ENCODE measurements at places on chromosomes 2 and 18.

- DNase-seq: no peak
Measured at GRCh38 chr2:222993920-222994650, 57.9 kb upstream of the KCNE4 start.

DNA sequence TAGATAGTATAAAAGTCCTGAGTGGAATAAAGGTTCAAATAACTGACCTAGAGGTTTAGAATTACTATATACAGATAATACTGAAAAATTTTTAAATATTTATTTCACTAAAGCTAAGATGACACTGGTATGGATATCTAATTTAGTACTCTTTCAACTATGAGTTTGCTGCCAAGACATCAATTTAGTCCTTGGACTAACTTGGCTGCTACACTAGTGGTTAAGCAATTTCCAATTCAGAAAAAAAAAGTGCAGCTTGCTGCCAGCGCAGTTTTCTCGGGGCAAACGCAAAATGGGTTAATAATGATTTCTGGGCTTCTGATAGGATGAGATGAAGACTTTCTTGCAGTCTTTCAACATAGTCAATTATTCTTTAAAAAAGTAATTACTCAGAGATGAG lies 10.8 kb downstream of the BUB1 start:
- no peak for DNase-seq

DNA sequence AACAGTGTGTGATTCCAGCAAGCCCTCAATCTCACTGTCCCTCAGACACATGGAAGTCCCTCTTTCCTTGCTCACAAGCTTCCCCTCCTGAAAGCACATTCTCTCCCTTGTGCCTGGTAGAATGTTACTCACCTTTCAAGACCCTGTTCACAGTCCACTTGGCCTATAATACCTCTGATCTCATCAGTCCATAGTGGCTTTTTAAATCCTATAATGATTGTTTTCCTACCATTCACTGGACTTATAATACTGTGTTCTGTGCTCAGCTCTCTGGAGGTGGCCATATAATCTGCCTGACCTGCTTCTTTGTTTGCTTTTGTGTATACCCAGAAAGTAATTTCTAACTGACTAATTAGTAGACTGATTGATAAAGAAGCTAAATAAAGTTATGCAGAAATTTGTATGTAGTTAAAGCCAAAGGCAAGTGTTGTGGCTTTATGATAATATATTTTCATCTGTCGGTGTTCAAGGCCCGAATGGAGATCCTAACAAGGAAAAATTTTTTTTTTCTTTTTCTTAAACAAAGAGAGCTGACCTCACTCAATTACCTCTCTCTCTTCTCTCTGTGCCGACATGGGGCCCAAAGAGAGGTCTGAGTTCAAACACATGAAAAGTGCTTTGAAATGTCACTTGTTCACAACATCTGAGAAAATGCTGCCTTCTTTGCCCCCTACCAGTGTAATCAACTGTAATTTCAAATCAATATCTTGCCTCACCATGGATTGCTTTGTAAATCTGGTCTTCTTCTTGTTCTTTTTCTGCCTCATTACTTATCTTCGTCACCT lies 1033.0 kb upstream of the PIK3C3 start:
- no peak for DNase-seq

GRCh38 chr2:205473791-205474190 lies 208.5 kb upstream of the NRP2 start:
- DNase-seq: no peak

GRCh38 chr2:217623281-217623912 lies 379.4 kb downstream of the TNS1 start:
- no peak for DNase-seq

GRCh38 chr2:177649568-177650518 lies 257.3 kb downstream of the AGPS start:
- no peak for DNase-seq

GRCh38 chr2:240391111-240392051 lies 44.1 kb upstream of the GPC1 start:
- DNase-seq: no peak

GRCh38 chr2:232432598-232433184 lies 23.3 kb upstream of the ALPI start:
- DNase-seq: no peak

DNA sequence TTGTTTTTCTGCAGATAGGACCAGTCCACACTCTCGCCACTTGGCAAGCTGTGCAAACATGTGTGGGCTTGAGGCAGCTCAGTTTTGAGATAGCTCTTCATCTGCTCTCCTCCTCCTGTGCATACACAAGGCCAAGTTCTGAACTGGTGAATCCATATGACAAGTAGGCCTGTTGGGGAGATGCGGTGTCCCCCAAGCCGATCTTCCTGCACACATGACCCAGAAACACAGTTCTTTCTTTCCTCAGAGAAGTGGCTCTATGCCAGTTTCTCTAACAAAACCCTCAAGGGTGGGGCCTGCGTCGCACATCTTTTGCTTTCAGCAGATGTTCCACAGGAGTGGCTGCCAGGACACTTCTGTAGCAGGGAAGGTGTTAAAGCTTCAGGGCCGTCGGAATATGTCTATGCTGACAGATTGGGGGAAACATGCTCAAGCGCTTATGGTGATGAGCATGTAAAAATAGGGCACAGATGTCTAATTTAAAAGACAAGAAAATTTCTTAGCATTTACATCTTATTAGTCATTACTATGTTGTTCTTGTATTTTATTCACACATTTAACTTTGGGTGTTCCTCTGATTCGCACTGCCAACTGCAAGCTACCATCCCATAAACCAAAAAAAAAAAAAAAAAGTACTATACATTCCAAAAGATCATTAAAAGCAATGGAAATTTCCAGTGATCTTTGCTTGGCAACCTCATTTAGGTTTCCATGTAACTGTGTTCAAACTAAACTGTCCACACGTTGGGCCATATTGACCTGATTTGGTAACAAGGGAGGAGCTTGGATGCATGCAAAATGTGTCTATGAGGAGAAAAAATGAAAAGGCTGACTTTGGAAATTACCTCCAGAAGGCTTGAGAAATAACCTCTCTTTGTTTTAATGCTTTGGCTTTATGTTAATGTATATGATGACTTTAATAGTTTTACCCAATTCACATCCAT lies 1055.5 kb upstream of the KLHL29 start:
- DNase-seq: no peak

DNA sequence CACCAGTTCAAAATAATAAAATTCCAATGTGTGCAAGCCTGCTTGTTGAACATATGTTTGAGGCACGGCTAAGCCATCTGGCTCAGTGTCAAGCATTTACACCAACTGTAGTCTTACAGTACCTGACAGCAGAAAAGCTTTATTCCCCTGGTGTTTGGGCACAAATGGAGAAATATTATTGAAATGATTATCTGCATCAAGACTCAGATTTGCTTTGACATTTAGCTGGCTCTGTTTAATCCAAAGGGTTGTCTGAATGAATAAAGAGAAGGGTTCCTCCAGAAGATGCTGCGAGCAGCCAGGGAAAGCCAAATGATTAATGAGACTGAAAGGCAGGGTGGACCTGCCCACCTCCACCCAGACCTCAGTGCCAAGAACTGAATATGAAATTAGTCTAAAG lies 393.2 kb upstream of the GALNT5 start:
- no peak for DNase-seq

- no peak for DNase-seq
Measured at GRCh38 chr2:216082117-216082711, 495 bp downstream of the TMEM169 start.

GRCh38 chr2:188291617-188292347 lies at the start of gene GULP1:
TSS of gene GULP1 (plus strand) at chr2:188291874. CDS start at chr2:188477703, 185,829 bp downstream.
- DNase-seq: no peak

DNA sequence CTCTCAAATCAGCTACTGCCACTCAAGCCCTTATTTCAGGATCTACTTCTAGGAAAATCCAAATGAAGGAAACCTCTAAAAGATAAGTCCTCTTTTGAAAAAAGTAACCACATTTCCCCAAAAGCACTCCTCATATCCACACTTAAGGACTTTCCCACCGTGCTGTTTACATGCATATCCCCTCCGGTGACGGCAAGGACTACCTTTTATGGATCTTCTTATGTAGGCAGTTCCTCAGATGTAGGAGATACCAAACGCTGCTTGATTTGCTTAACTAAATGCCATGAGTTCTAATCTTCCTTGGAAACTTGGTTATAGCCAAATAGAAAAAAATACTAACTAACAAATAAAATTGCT lies 6.9 kb upstream of the TMEM87B start:
- no peak for DNase-seq

- DNase-seq: no peak
Measured at GRCh38 chr2:72689579-72690195, 136.1 kb downstream of the EXOC6B start.

DNA sequence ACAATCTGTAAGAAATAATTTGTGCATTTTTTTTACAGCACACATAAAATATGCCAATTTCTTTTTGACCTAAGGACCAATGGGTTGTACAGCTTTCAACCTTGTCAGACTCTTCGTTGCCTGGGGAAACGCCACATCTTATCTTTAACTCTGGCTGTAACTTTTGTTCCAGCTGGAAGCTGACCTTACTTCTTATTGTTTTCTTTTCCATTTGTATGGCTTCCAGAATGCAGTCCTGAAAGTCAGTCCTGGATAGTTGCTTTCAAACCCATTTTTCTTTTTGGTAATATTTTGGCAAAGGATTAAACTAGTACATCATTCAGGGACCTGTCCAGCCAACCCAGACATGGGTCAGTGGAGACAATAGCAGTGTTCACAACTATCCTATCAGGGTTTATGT lies 686.5 kb upstream of the CDH2 start:
- DNase-seq: no peak

DNA sequence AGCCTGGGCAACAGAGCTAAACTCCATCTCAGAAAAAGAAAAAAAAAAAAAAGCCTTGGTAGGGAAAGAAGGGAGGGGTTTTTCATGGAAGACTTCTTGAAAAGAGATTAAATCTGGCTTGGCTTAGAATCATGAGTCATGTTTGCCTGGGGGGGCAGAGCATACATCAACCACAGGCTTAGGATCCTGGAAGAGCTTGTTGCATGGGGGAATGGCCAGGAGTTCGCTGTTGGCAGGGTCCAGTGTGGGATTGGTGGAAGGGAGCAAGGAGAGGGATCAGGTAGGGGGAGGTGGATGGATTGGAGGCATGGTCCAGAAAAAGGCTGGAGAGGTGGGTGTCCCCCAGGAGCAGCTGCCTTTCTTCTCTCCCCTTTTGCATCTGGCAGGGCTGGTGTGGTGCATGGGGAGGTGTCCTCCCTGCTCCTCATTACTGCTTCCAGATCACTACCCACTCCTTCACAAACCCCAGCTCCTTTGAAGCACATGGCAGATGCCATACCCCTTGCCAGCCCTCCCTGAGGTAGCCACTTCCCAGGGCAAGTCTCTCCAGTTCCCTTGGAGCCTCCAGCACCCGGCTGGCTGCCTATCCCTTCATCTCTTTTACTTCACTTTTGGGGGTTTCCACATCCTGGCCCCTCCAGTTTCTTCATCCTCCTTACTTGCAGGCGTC lies 2.5 kb downstream of the ARMC9 start:
- no peak for DNase-seq

DNA sequence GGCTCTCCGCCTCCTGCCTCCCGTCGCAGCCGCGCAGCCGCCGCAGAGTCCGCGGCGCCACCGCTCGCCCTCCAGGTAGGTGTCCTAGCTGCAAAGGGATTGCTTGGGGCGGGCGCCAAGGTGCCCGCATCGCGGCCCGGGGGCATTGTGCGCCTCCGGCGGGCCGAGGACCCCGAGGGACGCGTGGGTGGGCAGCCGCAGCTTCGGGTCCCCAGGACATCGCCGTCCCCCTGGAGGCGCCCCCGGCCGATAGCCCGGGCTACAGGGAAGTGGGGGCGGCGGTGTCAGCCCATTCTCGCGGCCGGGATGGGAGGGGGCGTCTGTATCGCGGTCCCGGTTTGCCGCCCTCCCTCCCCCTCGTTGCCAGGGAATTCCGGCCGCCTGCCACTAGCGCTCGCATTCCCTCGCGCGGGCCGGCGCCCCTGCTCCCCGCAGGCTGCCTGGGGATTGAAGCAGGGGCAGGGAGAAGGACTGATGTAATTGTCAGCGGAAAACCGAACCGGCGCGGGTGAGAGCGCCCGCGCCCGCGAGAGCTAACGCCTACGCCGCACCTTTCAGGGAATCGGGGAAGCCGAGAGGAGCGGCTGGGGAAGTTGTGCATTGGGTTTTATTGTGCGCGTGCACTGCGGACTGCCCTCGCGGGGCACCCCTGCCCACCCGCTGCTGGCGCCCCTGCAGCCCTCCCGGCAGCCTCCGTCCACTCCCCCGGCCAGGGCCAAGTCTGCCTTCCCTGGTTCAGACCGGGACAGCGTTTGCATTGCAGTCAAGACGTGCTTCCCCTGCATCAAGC lies 483 bp downstream of the OSBPL6 start:
- DNase-seq: no peak

DNA sequence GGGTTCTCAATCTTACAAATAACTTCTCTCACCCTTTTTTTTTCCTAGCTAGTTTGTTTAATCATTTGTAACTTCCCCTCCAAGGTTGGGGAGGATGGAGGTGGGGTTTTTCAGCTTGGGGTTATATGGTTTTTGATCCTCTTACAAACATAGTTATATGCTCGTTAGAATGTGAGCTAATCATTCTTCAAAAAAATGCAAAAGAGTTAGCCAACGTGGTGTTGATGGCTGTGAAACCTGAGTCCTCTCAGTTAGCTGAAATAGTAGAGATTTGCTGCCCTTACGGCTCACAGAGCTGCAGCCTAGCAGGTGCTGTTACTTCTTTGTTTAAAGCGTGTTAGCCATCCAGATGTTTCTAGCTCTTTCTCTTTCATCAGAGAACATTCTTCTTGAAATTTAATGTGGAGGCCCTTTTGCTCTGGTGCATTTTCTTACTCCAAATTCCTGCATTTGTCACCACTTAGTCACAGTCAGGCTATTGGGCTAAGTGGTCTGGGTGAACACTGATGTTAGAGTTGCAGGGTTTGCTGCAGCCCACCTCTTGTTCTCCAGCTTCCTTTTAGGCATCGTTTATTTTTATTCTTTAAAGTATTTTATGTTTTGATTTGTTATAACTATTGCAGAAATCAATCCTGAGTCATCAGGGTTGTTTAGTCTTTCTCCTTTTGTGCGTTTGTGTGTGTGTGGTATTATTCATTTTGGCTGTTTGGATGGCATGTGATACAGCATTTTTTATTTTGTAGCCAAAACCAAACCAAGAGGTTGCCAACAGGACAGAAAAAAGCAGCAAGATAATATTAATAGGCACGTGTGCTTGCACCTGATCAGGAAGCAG lies 41.1 kb downstream of the LIMS1 start:
- DNase-seq: no peak

- no peak for DNase-seq
Measured at GRCh38 chr18:63444580-63444979, 22.3 kb upstream of the VPS4B start.

GRCh38 chr2:186017278-186017677 lies 278.7 kb downstream of the FSIP2 start:
- no peak for DNase-seq

DNA sequence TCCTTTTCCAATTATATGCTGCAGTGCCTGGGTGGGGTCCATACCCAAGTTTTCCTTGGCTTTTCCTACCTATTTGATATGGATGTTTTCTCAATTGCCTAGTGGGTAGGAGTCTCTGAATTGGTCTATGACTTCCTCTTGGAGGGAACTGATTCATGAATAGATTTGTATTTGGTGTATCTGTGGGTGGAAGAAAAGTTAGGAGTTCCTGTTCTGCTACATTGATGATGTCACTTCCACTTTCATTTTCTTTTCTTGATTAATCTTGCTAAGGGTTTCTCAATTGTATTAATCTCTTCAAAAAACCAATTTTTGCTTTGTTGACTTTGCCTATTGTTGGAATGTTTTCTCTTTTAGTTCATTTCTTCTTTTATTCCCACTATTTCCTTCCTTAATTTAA lies 37.4 kb upstream of the SLC9A2 start:
- DNase-seq: no peak

GRCh38 chr2:120476141-120476540 lies 130.2 kb downstream of the INHBB start:
- DNase-seq: no peak
